ENCODE measurements at places on chromosomes 2 and 18. TPM values are rescaled to one million over a fixed set of nuclear protein-coding genes. Genes with fewer than 3 reads are reported as not detected.

Gene CASP8
- 15.6 TPM for total RNA-seq

Gene DNPEP
- total RNA-seq: 55.9 TPM

Gene LRP1B
- not detected for total RNA-seq

Gene CD8B
- total RNA-seq: not detected

Gene MOB4
- 33.8 TPM for total RNA-seq

Gene IL1R1
- total RNA-seq: 40.1 TPM

Gene OXER1
- total RNA-seq: not detected

Gene CPS1
- 12.4 TPM for total RNA-seq

Gene DYNAP
- total RNA-seq: not detected

Gene DNAJC10
- total RNA-seq: 131 TPM

Gene GALNT13
- 0.18 TPM for total RNA-seq

Gene LAPTM4A
- 202 TPM for total RNA-seq

Gene MALL
- total RNA-seq: 204 TPM

Gene ARHGAP15
- not detected for total RNA-seq

Gene GLI2
- total RNA-seq: 4.9 TPM

Gene SH3RF3
- 15.9 TPM for total RNA-seq

Gene KIF1A
- total RNA-seq: not detected

Gene EFR3B
- total RNA-seq: 0.18 TPM

All from myometrial cell (primary cell).